ENCODE measurements at places on chromosomes 16 and 17. TPM values are rescaled to one million over a fixed set of nuclear protein-coding genes. Genes with fewer than 3 reads are reported as not detected.
A peak's percentile ranks its signal among the peaks of the same experiment; 100 is the strongest.

DNA sequence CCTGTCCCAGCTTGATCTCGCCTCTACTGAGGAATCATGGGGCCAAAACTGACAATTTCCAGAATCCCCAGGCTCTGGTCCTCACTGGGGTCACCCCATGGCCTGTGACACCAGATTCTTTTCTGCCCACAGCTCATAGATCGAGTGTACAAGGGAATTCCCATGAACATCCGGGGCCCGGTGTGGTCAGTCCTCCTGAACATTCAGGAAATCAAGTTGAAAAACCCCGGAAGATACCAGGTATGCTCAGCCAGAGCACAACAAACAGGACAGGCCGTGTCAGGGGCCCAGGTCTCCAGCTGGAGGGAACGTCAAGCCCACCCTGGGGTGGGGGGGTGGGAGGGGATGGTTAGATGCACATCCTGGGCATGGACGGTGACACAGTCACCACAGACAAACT, 17.5 kb downstream of the USP6 start:
- H3K4me1 ChIP-seq: no peaks in the 10 kb centered on the region
- H3K27me3 ChIP-seq: no peaks in the 10 kb centered on the region
- no peak overlapping the region for H3K27ac ChIP-seq
- no peak for DNase-seq

- H3K4me1 ChIP-seq: peaks cover 66% of the 10 kb centered on the region
- no peak for DNase-seq
- no peak overlapping the region for H3K4me3 ChIP-seq
- H3K36me3 ChIP-seq: peaks cover 32% of the 10 kb centered on the region
- H3K27ac ChIP-seq: peak overlapping the region; percentile 24
- H3K27me3 ChIP-seq: no peaks in the 10 kb centered on the region
Observed at GRCh38 chr17:17062356-17062755, 20.1 kb downstream of the MPRIP start.

GRCh38 chr17:67403483-67403882, 26.4 kb downstream of the PITPNC1 start:
- H3K36me3 ChIP-seq: no peaks in the 10 kb centered on the region
- DNase-seq: no peak
- H3K27ac ChIP-seq: no peak overlapping the region

DNA sequence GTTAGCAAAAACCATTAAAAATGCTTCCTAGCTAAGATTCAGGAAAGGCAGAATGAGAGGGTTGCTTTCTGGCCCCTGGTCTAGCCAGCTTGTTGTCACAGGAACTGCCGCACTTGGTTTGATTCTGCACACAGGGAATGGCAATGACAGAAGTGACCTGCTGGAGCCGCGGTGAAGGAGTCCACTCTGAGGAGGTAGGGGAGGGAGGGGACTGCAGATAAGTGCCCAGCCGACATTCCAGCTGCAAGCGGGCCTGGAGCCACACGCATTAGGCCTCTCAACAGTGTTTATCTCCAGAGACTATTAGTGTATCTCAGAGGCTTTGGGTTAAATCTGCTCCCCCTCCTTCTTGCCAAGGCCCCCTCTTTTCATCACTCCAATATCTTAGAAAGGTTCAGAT, 38.6 kb downstream of the CDRT15 start:
- H3K36me3 ChIP-seq: no peaks in the 10 kb centered on the region
- no peaks in the 10 kb centered on the region for H3K27me3 ChIP-seq
- peak overlapping the region; percentile 66 for H3K27ac ChIP-seq
- no peak overlapping the region for H3K4me3 ChIP-seq

RTN4RL1 gene
- 5.6 TPM for total RNA-seq

PYY gene
- not detected for total RNA-seq

P2RX5 gene
- 0.46 TPM for total RNA-seq

CCL14 gene
- 1.0 TPM for total RNA-seq

- no peaks in the 10 kb centered on the region for H3K36me3 ChIP-seq
- H3K27ac ChIP-seq: peak overlapping the region; percentile 35
- H3K4me3 ChIP-seq: no peak overlapping the region
- no peak for DNase-seq
- H3K4me1 ChIP-seq: peaks cover 9% of the 10 kb centered on the region
Observed at GRCh38 chr17:75430159-75430974, 24.9 kb upstream of the GRB2 start.

TEDC2 gene
- 2.3 TPM for total RNA-seq

DNA sequence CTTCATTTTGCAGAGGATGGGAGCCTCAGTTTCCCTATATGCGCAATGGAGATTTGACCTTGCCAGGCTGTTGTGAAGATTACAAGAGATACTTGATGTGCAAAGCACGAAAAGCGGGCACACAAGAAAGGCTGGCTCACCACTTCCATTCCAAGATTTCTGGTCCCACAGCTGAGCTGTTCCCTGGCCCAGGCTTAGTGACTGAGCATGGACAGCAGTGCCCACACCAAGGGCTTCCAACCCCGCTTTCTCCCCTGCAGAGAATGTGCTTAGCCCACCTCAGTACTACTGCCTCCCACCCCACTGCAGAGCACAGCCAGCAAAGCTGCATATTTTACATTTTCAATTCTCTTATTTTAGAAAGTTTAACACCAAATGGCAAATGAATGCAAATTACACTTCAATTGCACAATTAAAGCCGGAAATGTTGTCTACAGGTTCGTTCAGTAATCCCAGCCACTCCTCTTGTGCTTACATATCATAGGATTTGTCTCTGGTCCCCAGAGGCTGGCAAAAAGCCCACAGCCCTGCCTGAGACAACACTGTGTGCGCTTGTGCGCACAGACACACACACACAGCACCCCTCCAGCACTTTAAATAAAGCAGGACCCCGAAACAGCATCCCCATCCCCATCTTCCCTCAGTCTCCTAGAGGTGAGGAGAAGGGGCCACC, 51.8 kb downstream of the VAC14 start:
- no peak for DNase-seq
- H3K4me1 ChIP-seq: peaks cover 86% of the 10 kb centered on the region
- no peak overlapping the region for H3K4me3 ChIP-seq
- H3K27ac ChIP-seq: peak overlapping the region; percentile 88
- no peaks in the 10 kb centered on the region for H3K27me3 ChIP-seq
